ENCODE measurements at places on chromosomes 6 and 20.

GRCh38 chr6:37393381-37393929 lies 39.6 kb upstream of the CMTR1 start:
- no peak for DNase-seq

GRCh38 chr6:40900791-40901190 lies 138.2 kb downstream of the UNC5CL start:
- DNase-seq, result no peak

DNA sequence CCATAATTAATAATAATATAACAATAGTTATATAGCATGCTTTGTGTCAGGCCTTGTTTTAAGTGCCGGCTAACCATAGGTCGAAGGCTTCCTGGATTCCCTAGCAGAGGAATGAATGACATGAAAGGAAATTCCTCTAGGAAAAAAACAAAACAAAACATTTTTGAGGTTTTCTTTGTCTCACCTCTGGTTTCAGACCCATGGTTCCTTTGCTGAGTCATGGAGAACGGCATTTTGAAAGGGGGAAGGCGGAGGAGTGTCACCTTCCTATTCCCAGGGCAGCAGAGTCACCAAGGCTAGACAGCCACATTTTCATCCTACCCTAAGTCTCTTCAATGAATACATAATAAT lies 25.3 kb upstream of the CCND3 start:
- DNase-seq, result no peak

- no peak for DNase-seq
Measured at GRCh38 chr6:169911264-169912263, 160.1 kb downstream of the ERMARD start.

DNA sequence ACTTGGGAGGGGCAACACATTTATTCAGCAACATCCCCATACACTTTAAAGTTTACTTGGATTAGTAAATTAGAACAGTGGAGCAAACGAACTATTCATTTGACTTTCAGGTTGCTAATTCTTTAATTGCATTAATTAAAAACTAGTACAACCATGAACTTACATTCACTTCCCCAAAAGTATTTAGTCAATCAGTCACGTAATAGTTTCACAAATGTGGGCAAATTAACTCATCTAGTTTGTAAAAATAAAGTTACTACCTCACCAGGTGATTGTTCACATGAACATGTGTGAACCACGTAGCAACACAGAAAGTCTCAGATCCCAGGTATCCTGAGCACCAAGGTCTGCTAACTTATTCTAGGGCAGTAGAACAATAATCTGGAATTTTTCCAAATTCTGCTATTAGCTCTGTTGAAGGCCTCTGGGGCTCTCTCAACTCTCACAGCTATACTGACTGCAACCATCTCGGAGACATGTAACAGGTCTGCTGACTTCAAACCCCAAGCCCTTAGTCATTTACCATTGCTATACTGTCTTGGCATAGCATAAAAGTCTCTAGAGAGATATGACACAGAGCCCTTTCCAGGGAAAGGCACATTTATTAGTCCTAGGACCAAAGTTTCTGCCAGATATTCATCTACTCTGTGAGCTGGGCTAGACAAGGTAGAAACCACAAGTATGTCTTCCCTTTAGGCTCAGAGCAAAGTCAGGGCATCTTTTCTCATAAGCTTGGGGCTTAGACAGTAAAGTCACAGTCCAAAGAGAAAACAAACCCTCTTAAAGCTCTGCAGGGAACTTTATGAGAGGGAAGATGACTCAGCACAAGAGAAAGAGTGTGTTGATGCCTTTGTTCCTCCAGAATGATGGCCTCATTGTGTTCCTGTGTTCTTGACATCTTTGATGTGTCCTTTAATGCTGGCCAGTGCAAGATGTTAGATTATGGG lies 50.9 kb upstream of the CCDC28A start:
- DNase-seq, result no peak

DNA sequence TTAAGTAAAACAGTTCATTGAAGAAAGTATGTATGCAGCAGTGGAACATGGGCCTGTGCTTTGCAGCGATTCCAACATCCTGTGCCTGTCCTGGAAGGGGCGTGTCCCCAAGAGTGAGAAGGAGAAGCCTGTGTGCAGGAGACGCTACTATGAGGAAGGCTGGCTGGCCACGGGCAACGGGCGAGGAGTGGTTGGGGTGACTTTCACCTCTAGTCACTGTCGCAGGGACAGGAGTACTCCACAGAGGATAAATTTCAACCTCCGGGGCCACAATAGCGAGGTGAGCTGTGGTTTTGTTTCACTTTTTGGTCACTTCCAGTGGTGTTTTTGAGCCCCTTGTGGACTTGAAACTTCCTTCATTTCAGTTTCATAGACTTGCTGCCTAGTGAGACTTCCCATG lies 1.7 kb downstream of the TULP4 start:
- no peak for DNase-seq

DNA sequence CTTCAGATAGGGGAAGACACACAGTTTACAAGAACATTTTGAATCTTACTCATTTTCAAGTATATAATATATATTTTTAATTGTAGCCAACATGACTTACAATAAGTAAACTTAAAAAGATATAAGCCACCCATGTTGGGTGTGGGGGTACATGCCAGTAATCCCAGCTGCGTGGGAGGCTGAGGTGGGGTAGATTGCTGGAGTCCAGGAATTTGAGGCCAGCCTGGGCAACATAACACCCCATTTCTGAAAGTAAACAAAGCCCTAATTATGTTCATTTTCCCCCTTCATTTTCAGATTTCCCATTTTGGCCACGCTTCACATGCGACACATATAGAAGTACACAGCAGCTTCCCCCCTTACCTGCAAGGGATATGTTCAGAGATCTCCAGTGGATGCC lies 30.5 kb downstream of the SERPINB6 start:
- no peak for DNase-seq

- no peak for DNase-seq
Measured at GRCh38 chr20:43431134-43431519, 26.6 kb upstream of the SRSF6 start.

- DNase-seq, result no peak
Measured at GRCh38 chr6:35547676-35548075, 35.0 kb upstream of the TULP1 start.

DNA sequence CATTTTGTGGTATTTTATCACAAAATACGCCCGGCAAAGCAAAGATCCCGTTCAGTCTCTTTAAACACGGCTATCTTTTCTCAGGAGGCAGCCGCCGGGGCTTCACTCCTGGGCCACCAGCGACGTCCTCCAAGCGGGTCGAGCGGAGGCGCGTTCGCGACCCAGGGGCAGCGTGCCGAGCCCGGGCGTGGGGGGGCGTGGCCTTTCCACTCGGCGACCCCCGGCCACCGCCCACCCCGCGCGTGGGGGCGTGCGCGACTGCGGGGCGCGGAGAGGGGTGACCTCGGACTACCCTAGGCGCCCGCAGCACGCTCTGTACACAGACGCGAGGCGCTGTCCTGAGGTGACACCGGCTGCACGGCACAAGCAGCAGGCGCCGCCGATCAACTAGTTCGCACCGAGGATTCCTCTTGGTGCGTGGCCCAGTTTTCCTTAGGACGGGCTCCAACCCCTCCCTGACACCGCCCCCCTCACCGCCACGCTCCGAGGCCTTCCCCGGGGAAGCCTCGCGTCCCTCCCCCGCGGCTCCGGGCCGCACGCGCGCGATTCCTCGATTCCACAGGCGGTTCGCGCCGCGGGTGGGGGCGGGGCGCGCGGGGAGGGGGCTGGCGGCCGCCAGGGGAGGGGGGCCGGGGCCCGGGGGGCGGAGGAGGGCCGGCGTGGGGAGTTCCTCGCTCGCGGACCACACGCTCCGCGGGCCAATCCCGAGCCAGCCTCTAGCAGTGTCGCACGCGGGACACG lies 1.1 kb upstream of the JARID2 start:
- no peak for DNase-seq

GRCh38 chr6:54083287-54083686 lies 28.0 kb upstream of the MLIP start:
- no peak for DNase-seq

GRCh38 chr6:75531174-75531573 lies 37.6 kb upstream of the FILIP1 start:
- no peak for DNase-seq

DNA sequence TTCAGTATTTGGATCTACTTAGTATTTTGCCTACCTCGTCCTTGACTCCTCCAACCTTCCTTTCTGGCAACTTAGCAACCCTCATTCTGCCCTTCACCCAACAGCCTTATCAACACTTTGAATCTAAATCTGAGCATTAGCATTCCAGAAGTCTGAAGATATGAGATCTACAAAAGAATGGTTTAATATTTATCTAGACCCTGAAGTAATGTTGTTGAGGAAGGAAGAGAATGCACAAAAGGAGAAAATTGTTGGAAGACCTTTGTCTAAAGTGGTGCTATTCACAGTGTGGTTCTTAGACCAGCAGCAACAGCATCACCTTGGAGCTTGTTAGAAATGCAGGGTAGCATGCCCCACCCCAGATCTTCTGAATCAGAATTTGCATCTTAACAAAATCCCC lies 198.2 kb upstream of the PLCB4 start:
- no peak for DNase-seq

GRCh38 chr20:10228330-10228729 lies 9.7 kb downstream of the SNAP25 start:
- DNase-seq, result no peak

DNA sequence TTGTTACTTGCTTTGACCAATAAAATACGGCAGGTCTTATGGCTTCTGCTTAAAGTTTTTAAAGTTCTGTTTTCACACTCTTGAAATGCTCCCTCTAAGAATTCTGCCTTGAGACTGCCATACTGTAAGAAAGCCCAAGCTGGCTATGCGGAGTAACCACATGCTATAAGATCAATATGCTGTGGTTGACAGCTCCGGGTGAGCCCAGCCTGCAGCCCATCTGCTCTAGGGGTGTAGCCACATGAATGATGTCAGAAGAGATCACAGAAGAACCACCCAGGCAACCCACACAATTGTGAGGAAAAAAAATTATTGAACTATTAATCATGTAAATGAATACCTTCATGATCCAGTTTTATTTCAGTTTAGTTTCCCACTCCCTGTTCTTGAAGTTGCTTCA lies 26.1 kb upstream of the SH3BGRL2 start:
- DNase-seq, result no peak

DNA sequence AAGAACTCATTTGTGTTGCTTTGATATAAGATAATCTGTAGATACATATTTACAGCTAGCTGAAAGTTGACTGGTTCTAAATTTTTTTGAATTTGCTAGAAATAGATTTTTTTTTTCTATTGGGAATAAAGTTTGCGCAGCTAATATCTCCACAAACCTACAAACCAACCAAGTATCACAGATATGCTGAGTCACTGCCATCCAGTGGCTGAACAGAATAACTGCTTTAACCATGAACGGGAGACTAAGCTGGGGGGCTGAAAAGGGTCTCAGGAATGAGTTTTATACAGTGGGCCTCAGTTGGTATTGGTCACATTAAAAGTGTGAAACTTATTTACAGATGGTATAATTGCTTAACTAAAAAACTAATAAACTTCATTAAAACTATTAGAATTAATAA lies 326.7 kb upstream of the CNR1 start:
- DNase-seq, result no peak

- DNase-seq, result no peak
Measured at GRCh38 chr6:159720708-159721107, 6.6 kb upstream of the WTAP start.

- DNase-seq, result no peak
Measured at GRCh38 chr20:58228484-58229197, at the start of gene ANKRD60. TSS of gene ANKRD60 (minus strand) at chr20:58228653. CDS start at chr20:58228653, 0 bp downstream.

- no peak for DNase-seq
Measured at GRCh38 chr6:114158411-114158810, 184.4 kb downstream of the HS3ST5 start.

GRCh38 chr6:46909371-46909770 lies 12.4 kb downstream of the ADGRF5 start:
- DNase-seq, result no peak

- DNase-seq, result no peak
Measured at GRCh38 chr6:97136626-97137358, 146.2 kb downstream of the MMS22L start.

GRCh38 chr6:164695896-164696295 lies 613.5 kb downstream of the C6orf118 start:
- DNase-seq, result no peak

- DNase-seq, result no peak
Measured at GRCh38 chr20:63116412-63117106, 99.4 kb downstream of the YTHDF1 start.

GRCh38 chr20:50695135-50695872 lies 4.0 kb upstream of the RIPOR3 start:
- peak; percentile 9 for DNase-seq

DNA sequence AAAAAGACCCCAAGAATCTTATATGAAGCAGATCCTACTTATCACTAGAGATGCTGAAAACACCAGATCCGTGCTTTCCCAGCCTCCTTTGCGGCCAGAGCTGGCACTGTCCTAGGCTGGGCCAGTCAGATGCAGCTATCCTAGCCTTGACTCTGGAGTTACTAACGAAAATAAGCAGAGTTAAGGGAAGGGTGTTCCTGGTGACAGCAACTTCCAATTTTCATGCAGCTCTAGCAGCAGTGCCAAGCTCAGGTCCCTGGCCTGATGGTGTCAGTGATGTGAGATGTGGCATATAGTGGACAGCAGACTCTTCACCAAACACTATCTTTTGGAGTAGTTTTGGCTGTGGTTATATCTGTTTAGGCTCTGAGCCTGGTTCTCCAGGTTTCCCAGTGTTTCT lies 25.6 kb upstream of the ABCC10 start:
- DNase-seq, result no peak

- no peak for DNase-seq
Measured at GRCh38 chr20:19384940-19385339, 172.5 kb downstream of the SLC24A3 start.

DNA sequence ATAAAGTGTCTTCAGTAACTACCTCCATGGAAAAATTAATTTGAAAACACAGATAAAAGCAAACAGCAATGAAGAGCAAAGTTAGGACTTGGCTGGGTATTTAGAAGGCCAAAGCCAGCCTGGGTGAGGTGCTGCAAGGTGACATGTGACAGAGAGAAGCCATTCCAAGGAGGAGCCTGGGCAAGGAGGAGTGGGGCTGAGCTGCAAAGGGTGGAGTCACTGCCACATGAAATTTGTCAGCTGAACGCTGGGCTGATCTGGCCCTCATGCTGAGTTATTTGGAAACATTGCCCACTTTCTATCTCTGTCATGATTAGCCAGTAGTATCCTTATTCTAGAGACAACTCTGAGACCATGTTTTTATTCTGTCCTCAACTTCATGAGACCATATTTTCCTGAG lies 76.3 kb downstream of the PERP start:
- DNase-seq, result no peak

DNA sequence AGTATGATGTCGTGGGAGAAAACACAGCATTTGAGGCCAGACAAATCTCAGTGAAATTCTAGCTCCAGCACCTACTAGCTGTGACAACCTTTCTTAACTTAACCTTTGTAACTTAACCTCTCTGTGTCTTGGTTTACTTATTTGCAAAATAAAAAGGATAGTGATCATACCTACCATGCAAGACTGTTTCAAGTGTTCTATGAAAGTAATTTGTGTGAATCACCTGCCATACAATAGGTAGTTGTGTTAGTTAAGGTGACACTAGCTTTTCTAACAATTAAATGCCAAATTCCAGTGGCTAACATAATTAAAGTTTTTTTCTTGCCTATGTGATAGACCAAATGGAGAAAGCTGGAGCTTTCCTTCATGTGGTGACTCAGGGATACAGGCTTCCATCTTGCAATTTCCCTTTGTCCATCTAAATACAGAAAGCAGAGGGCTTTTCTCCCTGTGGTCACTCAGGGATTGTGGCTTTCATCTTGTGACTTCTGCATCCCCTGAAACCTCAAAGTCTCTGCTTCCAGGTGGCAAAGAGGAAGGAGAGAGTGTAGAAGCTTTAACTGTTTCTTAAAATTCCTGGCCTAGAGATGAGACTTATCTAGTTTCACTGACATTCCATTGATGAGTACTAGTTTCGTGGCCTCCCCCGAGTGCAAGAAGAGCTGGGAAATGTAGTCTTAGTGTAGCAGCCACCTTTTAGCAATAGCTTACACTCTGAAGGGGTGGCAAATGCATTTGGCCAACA lies 311.4 kb downstream of the CLIC5 start:
- no peak for DNase-seq

Measured in caudate nucleus (tissue), 63 donors.